ENCODE measurements at places on chromosomes 7 and 10.

DNA sequence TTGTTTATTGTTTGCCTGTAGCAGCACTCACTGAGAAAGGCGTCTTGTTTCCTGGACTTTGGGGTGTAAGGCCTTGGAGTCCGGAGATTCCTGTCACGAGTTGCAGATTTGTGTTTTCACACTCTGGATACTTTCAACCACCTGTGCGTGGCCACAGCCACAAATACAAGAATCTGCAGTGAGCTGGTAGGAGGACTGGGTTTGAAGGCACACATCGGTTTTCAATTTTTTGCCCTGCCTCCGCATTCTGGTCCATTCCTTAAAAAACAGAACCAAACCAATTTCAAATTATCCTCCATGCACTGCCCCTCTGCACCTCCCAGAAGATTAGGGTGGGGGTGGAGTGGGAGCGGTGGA is 619 bp downstream of the EXOC4 start:
- DNase-seq, result peak; percentile 55

GRCh38 chr10:132118366-132118765 is 52.6 kb downstream of the JAKMIP3 start:
- DNase-seq, result no peak

DNA sequence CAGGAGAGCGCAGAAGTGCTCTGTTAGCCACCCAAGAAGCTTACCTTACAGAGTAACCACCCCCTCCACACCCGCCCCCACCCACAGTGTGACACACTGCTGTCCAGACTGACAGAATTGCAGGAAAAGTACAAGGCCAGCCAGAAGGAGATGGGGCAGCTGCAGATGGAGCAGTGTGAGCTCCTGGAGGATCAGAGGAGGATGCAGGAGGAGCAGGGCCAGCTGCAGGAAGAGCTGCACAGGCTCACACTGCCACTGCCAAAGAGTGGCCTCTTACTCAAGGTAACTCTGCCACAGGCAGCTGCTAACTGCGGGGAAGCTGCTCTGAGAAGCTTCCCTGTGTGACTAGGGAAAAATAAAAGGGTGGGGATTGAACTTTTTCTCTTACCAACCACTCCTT is 17.6 kb downstream of the CCDC136 start:
- DNase-seq, result no peak

DNA sequence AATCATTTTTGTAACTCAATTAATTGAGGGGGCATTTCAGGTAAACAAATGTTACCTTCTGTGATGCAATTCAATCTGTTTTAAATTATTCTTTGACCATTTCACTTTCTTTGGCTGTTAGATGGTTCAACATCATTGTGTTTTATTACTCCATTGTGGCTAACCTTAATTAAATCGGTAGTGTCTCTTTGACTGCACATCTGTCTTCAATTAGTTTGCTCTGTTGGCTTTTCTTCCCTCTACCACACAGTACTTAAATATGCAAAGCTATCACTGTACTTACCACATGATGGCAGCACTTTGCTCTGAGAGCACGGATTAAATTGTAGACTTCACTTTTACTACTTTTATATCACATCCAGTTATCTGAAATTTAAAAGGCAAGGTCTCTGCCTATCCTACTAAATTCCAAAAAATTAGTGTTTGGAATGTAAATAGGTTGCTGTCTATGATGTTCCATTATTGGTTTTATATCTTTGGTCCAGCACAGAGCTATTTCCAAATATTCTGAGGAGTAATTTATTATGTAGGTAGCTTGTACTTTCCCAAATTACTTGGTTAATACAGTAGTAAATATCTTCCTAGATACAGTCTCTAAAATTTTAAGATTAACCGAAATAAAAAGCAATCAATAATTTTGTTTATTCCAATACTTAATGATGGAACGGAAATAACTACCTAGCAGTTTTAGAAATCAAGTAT is 352.0 kb downstream of the PCLO start:
- peak; percentile 43 for DNase-seq

DNA sequence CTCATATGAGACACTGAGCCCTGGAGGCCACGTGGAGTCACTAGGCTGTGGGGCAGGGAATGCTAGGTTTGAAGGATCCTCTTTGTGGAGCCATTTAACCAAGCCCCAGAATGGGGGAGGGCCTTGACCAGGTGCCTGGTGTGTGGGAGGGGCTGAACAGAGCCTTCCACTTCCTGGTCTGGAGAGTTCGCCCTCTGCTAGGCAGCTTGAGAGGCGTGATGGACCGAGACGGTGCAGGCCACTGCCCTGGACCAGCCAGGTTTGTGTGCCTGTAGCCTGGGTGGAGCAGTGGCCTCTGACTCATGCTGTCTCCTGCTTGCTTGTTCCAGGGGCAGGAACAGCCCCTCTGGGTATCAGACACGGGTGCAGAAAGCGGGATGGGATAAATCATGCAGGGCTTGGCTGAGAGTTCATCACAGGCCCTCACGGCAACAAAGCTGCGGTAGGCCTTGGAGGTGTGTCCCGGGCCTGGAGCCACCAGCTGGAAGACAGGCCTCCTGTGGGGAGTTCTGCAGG is 27.4 kb downstream of the ADAMTS14 start:
- no peak for DNase-seq

GRCh38 chr7:151060113-151060415 is 675 bp downstream of the SLC4A2 start:
- DNase-seq, result no peak

- peak; percentile 74 for DNase-seq
Observed at GRCh38 chr7:92448205-92448747, 994 bp downstream of the GATAD1 start.

DNA sequence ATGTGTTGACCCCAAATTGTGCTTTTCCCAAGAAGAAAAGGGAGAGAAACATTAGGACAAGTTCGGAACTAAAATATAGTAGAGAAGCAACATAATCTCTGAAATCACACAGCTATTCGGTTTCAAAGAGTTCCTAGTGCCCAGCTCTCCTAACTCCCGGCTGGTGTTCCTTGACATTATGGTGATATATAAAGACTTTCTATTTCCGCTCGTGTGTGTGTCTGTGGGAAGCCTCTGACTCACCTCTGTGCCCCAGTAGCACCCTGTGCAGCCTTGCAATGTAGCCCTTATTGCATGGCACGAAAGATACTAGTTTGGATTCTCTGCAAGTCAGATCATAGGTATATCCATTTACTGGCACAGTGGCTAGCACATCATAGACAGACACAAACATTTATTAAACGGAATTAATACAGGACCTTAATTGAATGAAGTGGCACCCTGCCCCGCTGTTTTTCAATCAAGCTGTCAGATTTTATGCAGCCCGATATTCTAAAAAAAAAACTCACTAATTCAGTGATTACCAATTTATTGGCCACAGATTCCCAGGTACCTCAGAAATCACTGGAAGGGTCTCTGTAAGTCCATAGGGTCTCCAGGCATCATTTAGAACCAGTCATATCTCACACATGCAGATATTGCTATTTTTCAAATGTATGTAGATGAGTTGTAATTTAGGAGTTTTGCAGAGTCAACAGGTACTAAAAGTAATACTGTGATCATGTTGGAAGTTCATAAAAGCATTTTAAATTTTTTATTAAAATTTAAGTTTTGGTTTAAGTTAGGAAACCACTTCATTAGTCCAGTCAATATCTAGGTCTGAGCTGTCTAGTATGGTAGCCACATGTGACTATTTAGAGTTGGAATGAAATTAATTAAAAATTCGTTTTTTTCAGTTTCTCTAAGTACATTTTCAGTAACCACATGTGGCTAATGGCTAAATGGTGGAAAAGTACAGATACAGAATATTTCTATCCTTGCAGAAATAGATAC is 43.3 kb downstream of the SFTPD start:
- DNase-seq, result peak; percentile 8

- no peak for DNase-seq
Observed at GRCh38 chr10:86813101-86813500, 56.7 kb downstream of the BMPR1A start.

DNA sequence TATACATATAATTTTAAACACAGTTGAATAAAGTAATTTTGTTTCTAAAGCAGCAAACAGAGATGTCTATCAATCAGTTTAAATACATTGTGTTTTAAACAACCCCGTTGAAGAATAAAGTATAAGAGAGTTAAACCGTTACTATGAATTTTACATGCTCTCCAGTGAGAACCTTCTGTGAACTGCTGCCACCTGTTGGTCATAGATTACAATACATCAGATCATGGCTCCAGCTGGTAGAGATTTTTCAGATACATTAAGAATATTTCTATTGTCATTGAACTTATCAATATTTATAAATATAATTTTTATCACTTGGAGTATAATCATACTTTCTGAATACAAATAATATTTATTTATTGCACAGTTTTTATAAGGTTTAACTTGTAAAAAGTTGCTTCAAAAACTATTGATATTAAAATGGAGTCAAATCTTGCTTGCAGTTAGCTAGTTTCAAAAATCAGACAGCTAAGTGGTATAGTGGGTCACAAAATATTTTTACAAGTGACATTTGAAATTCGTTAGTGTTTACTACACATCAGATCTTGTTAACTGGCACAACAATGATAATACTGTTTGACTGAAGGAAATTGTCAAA is 561.2 kb upstream of the PHF14 start:
- peak; percentile 49 for DNase-seq

DNA sequence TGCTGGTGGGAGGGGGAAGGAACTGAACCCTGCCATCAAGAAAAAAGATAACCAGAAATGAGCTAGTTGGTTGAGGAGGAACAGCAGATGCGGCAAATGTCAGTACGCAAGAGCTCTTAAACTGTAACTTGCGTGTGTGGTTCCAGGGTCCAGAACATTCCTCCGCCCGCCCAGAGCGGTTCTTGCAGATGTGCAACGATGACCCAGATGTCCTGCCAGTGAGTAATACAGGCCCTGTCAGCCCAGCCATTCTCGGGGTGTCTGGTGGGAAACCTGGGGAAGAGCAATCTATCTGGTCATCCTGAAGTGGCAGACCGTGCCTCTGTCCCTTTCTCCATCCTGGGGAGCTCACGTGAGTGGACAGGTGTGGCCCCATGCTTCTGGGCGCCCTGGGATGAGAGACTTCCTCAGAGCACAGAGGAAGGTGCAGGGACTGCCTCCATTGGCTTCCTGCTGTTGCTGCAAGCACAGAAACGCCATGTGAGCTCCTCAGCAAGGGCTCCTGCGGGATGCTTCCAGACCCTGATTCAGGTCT is 50.5 kb upstream of the ZMIZ2 start:
- no peak for DNase-seq

- DNase-seq, result no peak
Observed at GRCh38 chr7:1204460-1205140, 28.1 kb upstream of the UNCX start.

GRCh38 chr10:76645341-76645740 is 992.3 kb downstream of the KCNMA1 start:
- DNase-seq, result no peak

DNA sequence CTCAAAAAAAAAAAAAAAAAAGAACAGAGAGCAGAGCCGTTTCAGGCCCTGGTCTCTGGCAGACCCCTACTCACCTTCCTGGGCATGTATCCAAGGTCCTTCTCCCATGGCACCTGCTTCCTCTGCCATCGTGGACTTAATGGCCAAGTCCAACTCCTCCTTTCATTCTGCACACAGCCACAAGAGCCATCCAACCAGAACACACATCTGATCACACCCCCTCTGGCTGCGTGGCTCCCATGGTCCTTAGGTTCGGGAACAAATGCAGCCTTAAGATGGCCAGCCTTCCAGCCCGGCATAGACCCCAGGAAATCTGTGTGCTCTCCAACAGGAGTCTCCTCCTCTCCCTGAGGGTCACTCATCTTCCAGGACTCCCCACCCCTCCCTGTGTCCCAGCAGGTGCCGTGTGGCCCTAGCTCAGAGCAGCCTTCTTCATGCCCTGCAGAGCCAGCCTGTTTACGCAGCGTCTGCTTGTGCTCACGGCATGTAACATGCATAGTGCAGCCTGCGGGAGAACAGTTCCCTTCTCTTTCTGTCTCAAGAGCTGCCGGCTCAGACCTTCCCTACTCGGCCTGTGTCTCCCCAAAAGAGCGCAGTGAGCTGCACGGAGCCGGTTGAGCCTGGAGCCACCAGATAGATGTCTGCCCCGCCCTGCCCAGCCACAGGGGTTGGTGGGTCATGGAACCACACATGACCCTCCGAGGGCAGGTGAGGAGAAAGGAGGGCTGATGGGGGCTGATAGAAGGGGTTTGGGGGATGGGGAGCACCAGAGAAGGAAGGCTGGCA is 157.3 kb downstream of the NRF1 start:
- DNase-seq, result no peak

DNA sequence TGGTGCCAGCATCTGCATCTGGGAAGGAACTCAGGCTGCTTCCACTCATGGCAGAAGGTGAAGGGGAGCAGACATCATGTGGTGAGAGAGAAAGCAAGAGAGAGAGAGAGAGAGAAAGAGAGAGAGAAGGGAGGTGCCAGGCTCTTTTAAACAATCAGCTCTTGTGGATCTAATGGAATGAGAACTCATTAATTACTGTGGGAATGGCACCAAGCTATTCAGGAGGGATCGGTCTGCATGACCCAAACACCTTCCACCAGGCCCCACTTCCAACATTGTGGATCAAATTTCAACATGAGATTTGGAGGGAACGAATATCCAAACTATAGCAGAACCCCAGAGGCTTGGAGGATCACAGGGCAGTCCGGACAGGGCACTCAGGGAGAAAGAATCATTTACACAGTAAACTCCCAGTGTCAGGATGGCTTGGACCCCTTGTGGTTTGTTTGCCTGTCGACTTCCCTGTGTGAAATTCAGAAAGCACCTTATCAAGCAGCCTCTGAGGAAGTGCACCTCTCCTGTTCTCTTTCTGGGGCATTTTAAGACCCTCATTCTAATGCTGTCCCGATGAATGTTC is 308.5 kb downstream of the REEP3 start:
- DNase-seq, result no peak
